ENCODE measurements at places on chromosomes 6 and 20. TPM values are rescaled to one million over a fixed set of nuclear protein-coding genes. Genes with fewer than 3 reads are reported as not detected.

Gene OPRM1
- not detected for total RNA-seq

Gene C20orf141
- total RNA-seq: not detected

Gene AIG1
- 22.0 TPM for total RNA-seq

Gene SIGLEC1
- not detected for total RNA-seq

Gene TRIM10
- not detected for total RNA-seq

Gene GJA10
- not detected for total RNA-seq

Gene CALHM4
- total RNA-seq: not detected

Gene MRAP2
- total RNA-seq: 10.8 TPM

Gene TBC1D22B
- 13.7 TPM for total RNA-seq

Gene SLC17A1
- not detected for total RNA-seq

Gene EPPIN
- not detected for total RNA-seq

Gene AVP
- total RNA-seq: not detected

Gene FAM83B
- 13.9 TPM for total RNA-seq

Gene RING1
- total RNA-seq: 33.1 TPM

Gene KCNK5
- total RNA-seq: 34.2 TPM

Gene BTN1A1
- not detected for total RNA-seq

Gene MLIP
- not detected for total RNA-seq

Gene TAF11
- 32.9 TPM for total RNA-seq

Gene TREM1
- not detected for total RNA-seq

Gene ZNF831
- total RNA-seq: not detected

Gene C6orf58
- total RNA-seq: not detected

Gene SALL4
- 409 TPM for total RNA-seq

Gene SLC22A16
- not detected for total RNA-seq

Gene SIRPB1
- 1.1 TPM for total RNA-seq

Gene IPCEF1
- 2.8 TPM for total RNA-seq

Gene SLC16A10
- 9.3 TPM for total RNA-seq

Gene DEFB110
- total RNA-seq: not detected

Gene PRND
- 1.8 TPM for total RNA-seq

Gene BNIP5
- not detected for total RNA-seq

Gene CLIC5
- total RNA-seq: not detected

Gene BLTP3A
- total RNA-seq: 16.6 TPM

Gene MYL9
- total RNA-seq: 287 TPM

Gene COL12A1
- 0.26 TPM for total RNA-seq

All from endodermal cell (in vitro differentiated cells).